NCI-H2029 treated with DMSO at 0.1 percent for 48 hours (cell line): ENCODE measurements at places on chromosomes 12 and 14.
A peak's percentile ranks its signal among the peaks of the same experiment; 100 is the strongest.

GRCh38 chr14:60327447-60328331, 78.7 kb downstream of the PPM1A start:
- peak; percentile 74 for DNase-seq

GRCh38 chr12:97630875-97631274, 168.3 kb downstream of the RMST start:
- DNase-seq: no peak

DNA sequence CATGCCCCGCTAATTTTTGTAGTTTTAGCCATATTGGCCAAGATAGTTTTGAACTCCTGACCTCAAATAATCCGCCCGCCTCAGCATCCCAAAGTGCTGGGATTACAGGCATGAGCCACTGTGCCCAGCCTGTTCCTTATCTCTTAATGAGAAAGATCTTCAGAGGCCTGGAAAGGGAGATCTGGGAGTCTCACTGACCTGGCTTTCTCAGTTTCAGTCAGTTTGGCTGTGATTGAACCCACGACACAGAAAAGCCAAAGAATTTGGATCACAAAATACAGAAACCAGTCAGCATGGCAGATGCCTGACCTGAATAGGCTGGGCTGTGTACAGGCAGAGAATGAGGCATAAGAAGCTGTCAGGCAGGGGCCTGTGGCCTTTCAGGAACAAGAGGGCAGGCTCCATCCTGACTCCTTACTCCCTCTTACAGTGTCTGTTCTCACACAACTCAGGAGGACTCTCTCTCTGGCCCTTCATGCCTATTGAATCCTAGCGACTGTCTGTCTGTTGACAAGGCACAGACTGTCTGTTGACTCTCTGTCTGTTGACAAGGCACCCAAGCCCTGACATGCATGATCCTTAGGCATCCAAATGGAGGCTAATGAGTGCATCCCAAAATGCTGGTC, 366.5 kb upstream of the CCDC196 start:
- DNase-seq: no peak

DNA sequence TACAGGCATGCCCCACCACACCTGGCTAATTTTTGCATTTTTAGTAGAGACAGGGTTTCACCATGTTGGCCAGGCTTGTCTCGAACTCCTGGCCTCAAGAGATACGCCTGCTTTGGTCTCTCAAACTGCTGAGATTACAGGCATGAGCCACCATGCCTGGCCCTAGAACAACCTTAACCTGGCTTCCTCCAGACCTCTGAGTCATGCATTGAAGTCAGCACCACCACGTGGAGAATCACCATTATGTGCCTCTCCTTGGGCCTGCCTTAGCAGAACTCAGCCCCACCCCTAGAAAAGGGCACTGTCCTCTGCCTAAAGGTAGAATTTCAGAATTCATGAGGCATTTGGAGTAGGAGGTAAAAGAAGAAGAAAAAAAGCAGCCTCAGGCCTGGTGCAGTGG, 49.0 kb downstream of the LIMA1 start:
- DNase-seq: no peak

GRCh38 chr14:68891851-68892660, 87.0 kb downstream of the ACTN1 start:
- no peak for DNase-seq

DNA sequence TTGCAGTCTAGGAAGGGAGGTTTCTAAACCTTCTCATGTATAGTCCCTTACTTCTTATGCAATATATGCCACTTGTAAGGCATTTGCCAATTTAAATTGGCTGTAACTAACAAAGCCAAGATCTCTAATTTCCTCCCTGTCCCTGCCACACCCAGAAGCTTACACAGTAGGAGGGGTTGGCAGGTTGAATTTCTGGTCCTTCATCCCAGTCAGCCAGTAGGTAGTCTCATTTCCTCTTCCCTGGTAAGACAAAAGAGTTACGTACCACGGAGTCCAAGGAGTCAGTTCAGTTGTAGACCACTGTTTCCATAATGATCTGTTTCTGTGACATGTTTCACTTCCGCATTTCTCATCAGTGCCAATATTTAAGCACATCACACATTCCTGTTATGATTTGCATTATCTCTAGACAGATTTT, 47.0 kb upstream of the PLBD1 start:
- no peak for DNase-seq
